ENCODE measurements at places on chromosomes 7 and 10.

GRCh38 chr7:75943864-75944263, 28.9 kb downstream of the POR start:
- no peak for DNase-seq

- no peak for DNase-seq
Measured at GRCh38 chr7:135974667-135975066, 2.5 kb downstream of the MTPN start.

GRCh38 chr10:3203016-3203811, 30.6 kb upstream of the PITRM1 start:
- DNase-seq, result no peak

GRCh38 chr10:132587175-132587574, 49.6 kb downstream of the INPP5A start:
- no peak for DNase-seq

DNA sequence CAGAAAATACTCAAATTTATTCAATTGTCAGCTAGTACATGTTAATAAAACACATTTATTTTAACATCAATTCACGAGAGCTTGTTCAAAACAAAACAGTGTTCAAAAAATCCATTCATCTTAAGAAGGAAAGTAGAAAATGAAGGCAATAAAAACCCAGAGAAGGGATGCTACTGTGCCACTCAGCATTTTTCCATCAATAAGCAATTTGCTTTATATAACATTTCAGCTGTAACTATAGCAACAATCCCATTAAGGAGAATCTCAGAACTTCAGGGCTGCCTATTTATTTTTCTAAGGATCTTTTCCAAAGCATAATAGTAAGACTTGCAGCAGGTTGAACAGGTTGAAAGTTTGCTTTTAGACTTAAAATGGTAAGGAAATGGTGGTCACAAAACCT, 190.5 kb downstream of the PCLO start:
- peak; percentile 17 for DNase-seq
